ENCODE measurements at places on chromosomes 4 and X.

DNA sequence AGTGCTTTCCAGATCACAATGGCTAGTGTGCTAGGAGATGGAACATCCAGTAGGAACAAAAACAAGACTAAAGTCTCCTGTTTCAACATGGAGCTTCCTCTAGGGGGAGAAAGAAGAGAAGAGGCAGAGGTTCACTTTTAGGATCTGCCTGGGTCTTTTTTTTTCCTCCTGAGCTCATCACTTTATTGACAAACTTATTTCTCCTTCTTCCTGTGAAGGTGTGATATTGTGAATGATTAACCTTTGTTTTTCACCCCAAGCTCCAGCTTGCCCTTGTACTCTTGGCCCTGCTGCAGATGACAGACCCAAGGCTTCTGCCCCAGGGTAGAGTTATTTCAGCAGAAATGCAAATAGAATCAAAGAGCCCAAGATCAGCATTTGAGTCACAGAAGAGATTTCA, 13.5 kb downstream of the PAGE4 start:
- DNase-seq: no peak

GRCh38 chr4:151098979-151099228, 524 bp upstream of the RPS3A start:
- DNase-seq: no peak

- no peak for DNase-seq
Observed at GRCh38 chrX:69255441-69256290, 90.4 kb upstream of the PJA1 start.

DNA sequence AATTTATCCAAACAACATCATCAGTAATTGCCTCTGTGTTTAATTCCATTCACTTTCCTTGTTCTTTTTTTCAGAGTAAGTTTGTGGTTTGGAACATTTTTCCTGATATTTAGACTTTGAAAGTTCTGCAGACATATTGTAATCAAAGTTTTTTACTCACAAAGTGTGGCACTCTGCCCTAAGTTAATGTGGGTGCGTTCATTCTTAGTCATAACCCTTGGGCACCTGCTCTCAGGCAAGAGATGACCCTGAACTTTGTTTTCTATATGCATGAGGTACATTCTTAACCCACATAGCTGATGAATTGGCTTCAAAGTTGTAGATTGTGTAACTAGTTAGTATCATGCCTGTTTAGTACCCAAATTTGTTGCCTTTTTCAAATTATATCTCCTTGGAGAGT, 424.3 kb downstream of the GRXCR1 start:
- no peak for DNase-seq

DNA sequence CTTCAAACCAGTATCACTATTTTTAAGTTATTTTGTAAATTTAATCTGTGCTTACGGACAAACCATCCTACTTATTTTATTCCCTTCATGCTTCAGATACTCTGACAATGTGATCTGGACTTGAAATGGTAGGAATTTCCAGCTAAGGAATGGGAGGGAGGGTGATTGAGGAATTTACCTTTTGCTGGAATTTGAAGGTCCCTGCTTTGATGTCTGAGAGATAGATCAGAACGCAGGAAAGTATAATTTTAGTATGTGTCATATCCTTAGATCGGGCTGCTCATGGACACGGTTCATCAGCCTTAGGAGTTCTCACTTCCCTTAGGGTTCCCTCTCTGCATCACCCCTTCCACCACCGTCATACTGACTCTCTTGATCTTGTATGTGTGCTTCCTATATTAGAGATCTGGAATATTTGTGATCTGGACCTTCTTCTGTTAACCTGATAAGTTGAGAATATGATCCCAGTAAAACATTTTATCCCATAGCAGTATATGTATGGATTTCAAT, 16.8 kb downstream of the OCRL start:
- DNase-seq: no peak

DNA sequence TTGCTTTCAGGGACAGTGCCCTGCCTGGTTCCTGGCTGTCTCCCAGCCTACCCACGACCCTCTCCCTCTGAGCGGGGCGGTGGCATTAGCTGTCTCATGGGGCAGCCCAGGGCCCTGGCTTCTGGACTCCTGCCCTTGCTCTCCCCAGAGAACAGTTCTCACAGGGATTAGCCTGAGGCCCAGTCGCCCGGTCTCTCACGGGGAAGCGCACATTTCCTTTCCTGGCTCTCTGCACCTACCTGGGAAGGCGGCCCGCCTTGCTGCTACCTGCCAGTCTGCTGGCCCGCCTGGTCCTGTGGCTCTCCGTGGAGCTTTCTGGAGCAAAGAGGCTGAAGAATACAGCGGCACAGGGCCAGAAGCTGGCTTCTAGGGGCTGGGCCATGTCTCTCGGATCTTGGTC, 128.4 kb downstream of the FHDC1 start:
- no peak for DNase-seq

DNA sequence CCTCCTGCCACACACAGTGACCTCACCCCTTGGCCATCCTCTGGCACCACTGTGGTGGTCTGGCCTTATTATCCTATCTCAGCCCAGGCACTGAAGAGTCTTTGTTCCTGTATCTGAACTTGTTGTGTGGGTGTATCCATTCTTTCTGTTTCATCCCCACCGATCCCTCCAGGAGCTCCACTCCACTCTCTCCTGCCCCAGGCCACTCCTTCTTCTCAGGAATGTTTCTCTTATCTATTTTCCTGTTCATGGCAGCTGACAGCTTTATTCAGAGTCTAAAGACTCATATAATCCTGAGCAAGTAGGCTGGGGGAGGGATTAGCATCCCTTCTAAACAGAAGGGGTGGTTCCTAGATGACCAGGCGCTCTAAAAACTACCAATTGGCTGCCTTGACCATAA, 150.0 kb downstream of the ANAPC10 start:
- no peak for DNase-seq

- no peak for DNase-seq
Observed at GRCh38 chr4:147492306-147492705, 11.4 kb downstream of the EDNRA start.

DNA sequence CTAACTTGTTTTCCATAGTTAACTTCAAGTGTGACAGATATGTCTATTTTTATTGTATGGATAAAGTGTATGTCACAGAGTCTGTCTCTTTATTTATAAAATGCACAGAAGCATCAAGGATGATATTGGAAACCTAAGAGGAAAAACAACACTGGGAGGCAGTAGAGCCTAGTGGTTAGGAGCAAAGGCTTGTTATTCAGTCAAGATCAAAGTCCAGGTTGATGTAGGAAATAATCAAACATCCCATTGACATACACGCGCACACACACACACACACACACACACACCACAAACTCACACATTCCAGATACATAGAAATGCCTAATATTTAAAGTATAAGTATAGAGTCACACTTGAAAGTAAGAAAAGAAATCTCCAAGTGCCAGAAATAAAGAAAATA, 206.8 kb downstream of the CHRDL1 start:
- no peak for DNase-seq

DNA sequence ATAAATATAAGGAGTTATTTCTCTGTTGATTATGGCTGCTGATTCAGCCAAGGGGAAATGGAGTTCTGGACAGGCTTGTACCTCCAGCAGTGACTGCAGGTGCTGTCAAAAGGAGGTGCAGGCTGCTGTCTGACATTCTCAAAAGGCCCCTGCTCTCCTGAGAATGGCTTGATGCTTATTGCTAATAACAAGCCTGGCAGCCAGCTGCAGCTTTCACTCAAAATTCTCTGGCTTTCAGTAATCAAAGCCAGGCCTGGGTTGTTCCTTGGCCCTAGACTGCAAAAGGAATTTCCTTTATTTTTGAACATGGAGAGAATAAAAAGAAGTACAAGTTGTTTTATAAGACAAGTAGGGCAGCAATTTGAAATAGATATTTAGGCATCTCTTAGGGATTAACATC, 575.9 kb downstream of the MID1IP1 start:
- no peak for DNase-seq

GRCh38 chr4:183356931-183357675, 34.9 kb upstream of the CLDN24 start:
- no peak for DNase-seq

GRCh38 chrX:45972636-45973035, 572.6 kb downstream of the ZNF674 start:
- DNase-seq: no peak

- DNase-seq: no peak
Observed at GRCh38 chr4:69849969-69850368, 10.0 kb downstream of the SULT1E1 start.

DNA sequence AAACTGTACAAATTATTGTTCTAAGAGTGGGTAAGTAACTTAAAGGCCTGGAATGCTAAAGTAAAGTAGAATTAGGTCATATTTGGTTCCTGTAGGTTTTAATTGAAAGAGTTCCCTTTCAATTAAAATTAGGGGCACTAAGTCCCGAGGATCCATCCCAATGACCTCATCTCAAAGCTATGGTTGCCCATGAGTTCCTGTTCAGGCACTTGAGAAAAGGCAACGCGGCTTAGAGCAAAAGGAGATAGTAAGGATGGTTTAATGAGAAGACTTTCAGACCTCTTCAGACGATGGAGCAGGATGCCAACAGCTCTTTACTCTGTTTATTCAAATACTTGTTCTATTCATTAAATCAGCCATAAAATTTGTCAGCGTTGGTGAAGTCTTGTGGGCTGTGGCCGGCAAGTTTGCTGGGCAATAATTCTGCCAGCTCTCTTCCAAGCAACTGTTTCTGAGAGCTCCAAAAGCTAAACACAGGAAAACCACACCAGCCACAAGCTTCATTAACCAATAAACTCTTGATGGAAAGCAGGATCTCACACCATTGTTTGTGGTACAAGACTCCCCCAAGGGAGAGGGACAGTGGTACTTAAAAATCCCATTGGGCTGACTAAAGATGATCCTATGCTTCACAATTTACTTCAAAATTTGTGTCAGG, 167.4 kb downstream of the COL4A6 start:
- no peak for DNase-seq

- no peak for DNase-seq
Observed at GRCh38 chr4:78880874-78881492, 58.3 kb downstream of the PAQR3 start.

- DNase-seq: peak; percentile 14
Observed at GRCh38 chrX:124232523-124233201, 99.8 kb upstream of the TEX13D start.

DNA sequence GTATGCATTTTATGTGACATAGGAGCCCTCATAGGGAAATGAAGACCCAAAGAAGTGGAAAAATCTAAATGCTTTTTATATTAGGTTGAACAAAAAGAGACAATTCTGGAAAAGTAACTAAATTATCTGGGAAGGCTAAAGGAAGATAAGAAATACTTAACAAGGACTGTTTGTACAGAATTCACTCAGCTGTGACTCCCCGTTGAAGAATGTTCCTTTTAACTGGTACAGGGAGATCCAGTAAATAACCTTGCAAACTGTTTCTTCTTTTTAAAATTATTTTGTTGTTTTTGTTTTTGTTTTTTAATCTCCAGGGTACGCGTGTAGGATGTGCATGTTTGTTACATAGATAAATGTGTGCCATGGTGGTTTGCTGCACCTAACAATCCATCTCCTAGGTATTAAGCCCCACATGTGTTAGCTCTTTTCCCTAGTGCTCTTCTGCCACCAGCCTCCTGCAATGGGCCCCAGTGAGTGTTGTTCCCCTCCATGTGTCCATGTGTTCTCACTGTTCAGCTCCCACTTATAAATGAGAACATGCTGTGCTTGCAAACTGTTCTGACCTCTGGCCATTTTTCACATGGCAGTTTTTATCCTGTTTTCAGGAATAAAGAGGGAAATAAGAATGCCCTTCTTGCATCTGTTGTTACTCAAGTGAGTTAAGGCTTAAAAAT, 81.7 kb downstream of the PWWP3B start:
- no peak for DNase-seq

- no peak for DNase-seq
Observed at GRCh38 chr4:158580064-158580463, 58.4 kb downstream of the RXFP1 start.

DNA sequence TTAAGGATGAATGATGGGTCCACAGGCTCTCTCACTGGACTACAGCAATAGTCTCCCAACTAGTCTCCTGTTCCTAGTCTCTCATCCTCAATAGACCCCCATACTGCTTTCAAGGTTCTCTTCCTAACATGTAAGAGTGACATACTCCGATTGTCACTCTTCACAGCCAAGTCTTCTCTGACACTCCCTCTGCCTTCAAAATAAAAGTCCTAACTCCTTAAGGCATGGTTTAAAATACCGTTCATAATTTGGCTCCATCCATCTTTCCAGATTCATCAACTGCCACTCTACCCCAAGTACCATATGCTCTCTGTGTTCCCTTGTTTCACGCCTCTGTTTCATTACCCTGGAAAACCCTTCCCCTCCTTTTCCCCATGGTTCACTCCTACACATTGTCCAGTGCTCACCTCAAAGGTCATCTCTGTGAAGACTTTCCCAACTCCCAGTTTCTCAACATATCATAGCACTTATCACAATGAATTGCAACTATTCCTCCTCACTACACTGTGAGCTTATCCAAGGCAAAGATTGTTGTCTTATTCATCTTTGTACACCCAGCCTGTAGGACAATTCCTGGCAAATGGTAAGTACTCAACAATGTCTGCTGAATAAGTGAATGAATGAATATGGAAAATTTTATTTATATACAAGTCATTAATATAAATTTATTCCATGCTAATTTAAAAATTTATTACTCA, 26.0 kb downstream of the SMARCA1 start:
- DNase-seq: no peak

DNA sequence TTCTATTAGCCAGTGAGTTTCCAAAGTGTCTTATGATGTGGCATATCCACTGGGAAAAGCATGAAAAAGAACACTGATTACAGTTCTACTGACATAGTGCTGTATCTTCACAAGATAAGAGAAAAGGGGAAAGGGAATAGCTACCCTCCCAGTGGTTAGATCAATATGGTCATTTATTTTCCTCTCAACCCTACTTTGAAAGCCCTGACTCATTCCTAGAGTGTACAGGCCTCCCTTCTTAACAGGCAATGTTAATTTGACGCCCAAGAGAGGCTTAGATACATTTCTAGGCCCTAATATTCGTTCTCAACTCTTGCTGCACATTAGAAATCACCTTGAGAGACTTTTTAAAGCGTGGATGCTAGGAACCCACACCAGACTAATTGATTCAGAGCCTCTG, 20.4 kb upstream of the BRS3 start:
- DNase-seq: no peak

DNA sequence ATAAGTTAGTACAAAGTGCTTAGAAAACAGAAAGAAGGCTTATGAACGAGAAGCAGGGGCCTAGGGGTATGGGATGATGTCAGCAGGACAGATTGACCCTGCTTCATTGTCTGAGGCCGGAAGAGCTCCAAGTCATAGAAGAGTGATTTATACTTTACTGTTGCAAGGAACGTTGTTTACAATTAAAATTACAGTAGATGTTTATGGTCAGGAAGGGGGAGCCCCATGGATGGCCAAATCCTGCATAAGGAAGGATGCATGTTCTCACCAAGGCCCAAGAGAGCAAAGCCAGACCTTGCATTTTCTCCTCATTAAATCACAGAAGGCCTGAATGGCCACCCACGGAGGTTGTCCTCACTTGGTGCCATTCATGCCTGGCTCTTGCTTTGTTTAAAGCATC, 115.3 kb downstream of the LDB2 start:
- DNase-seq: no peak

- DNase-seq: no peak
Observed at GRCh38 chr4:134313591-134313990, 112.0 kb upstream of the PABPC4L start.

- DNase-seq: no peak
Observed at GRCh38 chrX:74119016-74119910, 184.7 kb upstream of the ZCCHC13 start.

All from activated CD4-positive, alpha-beta T cell treated with anti-CD3 and anti-CD28 coated beads, Interleukin-2, amount 10 ng/mL, durations not matched to agents 7 days and 5 days (primary cell).